Fibroblast of upper back skin (primary cell): ENCODE measurements at places on chromosomes 3 and 15.

- DNase-seq = no peak
These were observed 25.8 kb downstream of the ARHGEF3 start for GRCh38 chr3:56775838-56776555.

DNA sequence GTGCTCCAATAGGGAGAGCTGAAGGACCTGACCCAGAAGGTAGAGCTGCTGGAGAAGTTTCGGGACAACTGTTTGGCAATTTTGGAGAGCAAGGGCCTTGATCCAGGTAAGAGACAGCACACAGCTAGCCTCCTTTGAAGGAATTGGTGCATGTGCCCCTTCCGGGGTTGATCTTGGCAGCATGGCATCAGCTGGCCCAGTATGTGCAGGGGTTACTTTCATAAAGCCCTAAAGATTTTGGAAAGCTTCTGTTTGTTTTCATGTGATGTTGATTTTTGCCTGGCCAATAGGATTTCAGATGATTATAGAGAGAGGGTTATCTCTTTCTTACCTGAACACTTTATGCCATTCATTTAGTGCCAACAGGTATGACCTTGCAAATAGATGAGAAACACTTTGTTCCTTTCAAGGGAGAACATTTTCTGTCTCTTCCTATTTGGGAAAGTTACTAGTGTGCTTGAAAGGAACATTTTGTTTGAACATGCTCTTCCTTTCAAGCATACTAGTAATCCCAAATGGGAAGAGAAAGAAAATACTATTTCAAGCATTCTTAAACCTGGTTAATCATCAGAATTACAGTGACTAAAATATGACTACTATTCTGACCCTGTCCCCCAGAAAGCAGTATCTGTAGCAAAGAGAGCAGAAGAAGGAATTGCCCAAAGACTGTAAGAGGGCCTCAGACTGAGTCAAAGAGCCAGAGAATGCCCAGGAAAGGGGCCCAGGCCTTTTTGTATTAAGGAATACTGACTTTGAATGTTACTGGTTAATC, 7.5 kb downstream of the KNSTRN start:
- no peak for DNase-seq

DNA sequence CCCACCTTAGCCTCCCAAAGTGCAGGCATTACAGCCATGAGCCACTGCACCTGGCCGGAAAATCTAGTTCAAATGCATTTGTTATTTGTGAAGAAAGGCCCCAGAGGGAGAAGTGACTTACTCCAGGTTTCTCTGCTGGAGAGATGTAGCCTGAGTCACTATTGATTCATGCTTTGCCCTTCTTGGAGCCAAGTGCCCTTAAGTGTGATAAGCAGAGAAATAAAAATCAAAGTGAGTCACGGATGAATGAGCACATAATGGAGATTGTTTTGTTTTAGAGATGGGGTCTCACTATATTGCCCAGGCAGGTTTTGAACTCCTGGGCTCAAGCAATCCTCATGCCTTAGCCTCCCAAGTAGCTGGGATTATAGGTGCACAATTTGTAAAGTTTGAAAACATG, 33.1 kb downstream of the CDC25A start:
- DNase-seq = peak; percentile 60

- DNase-seq = peak; percentile 89
These were observed 78.9 kb upstream of the DPH6 start for GRCh38 chr15:35624881-35625280.

DNA sequence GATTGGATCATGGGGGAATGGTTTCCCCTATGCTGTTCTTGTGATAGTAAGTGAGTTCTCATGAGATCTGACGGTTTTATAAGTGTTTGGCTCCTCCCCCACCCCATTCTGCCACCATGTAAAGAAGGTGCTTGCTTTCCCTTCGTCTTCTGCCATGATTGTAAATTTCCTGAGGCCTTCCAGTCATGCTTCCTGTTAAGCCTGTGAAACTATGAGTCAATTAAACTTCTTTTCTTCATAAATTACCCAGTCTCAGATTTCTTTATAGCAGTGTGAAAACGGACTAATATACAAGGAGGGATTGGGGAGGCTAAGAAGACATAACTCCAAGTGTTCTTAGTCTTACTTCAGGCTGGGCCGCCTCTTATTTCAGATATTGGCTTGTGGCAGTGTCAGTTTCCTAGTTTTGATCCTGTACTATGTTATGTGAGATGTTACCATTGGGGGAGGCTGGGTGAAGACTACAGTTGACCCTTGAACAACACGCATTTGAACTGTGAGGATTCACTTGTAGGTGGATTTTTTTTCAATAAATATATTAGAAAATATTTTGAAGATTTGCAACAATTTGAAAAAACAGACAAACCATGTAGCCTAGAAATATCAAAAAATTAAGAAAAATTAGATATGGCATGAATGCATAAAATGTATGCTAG, 44.9 kb downstream of the NMD3 start:
- DNase-seq = no peak

DNA sequence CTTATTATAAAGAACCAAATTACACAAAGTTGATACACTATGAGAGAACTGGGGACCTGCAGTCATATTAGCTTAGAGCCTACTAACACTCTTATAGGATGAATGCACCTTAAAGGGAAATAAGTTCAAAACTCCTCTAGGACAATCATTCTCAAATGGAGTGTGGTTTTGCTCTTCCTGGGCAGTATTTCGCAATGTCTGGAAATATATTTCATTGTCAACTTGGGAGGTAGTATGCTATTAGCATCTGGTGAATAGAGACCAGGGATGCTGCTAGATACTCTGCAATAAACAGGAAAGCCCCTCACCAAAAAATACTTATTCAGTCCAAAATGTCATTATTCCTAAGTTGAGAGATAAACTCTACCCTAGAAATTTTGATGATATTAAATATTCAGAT, 451.4 kb upstream of the ARPP21 start:
- DNase-seq = peak; percentile 20

- DNase-seq = no peak
These were observed 48.4 kb downstream of the AGTR1 start for GRCh38 chr3:148746053-148746452.

DNA sequence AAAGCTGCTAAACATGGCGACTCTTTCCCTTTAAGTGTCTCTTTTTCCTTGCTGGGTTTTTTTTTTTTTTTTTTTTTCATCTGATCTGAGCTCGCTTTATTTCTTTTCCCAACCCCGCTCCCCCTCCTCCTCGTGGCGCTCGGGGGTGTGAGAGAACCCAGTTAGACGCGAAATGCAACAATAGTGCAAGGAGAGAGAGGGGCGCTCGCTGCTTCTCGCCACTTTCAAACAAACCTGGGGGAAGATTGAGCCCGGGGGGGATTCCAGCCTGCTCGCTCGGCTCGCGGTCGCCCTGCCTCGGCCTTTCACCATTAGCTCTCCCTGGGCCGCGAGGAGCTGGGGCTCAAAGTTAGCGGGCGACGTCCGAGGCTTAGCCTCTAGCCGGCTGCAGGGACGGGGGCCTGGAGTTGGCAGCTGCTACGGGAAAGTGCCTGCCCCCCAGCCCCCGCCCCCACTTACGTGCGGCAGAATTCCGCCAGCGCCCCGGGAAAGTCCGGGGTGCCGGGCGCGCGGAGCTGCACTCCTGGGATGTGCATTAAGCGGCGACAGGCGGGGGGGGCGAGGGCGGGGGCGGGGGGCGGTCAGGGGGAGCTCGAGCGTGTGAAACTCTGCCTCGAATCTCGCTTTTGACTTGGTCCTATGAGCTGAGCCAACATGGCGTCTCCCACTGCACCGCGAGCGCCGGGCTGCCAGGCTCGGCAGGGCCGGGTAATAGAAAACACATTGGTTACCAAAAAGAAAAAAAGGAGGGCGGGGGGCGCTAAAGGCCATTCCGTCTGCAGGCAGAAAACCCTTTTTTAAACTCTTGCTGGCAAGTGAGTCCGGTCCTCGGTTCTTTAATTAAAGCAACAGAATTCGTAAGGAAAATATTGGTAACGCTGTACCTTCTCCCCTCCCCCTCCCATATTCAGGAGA, 10.4 kb downstream of the NR2F2 start:
- peak; percentile 65 for DNase-seq

DNA sequence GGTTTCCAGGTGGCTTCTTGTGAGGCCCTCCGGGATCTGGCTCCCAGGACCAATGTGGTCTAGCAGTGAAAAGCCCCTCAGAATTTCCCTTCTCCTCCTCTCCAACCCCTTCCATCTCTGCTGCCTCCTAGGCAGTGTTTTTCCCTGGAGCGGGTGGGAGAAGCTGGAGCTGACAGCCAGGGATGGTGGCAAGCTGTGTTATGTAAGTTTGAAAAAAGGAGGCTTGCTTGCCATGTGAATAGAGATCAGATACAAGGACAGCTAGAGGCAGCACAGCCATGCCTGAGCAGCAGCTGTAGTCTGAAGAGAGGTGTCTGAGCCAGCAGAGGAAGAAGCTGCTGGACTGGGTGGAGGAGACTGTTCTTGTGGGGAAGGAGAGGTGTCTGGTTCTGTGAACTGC, 20.6 kb downstream of the SNAPC5 start:
- no peak for DNase-seq

GRCh38 chr15:90870354-90871138, 2.2 kb downstream of the FURIN start:
- DNase-seq = no peak

GRCh38 chr3:10417847-10418246, 87.5 kb downstream of the ATP2B2 start:
- DNase-seq = peak; percentile 31

DNA sequence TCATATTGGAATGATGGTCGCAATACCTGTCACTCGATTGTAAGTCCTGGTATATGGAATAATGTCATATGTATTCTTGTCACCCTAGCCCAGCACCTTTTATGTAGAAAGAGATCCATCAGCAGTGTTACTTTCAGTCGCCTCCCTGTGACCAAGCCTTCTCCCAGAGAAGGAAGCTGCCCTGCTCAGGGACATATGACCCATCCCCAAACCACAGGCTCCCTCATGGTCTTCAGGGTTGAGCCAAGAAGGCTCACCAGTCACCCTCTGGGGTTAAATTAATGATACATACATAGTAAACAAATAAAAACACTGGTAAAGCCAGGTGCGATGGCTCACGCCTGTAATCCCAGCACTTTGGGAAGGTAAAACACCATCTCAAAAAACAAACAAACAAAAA, 4.6 kb upstream of the MFGE8 start:
- DNase-seq = no peak

- DNase-seq = peak; percentile 86
These were observed 94.3 kb upstream of the C3orf80 start for GRCh38 chr3:160130950-160131349.

DNA sequence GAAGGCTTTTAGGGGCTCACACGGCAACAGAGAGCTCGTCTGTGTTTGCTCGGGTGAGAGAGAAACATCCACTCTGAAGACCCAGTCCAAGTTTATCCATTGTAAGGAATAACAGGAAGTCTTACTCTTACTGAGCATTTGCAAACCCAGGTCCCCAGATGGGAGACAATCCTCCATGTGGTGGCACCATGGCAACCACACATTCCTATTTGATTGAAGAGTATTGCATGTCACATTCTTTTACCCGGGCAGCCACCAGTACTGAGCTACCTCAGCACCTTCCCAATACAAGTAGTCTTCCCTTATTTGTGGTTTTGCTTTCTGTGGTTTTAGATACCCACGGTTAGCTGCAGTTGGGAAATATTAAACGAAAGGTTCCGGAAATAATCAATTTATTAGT, 302.9 kb upstream of the RASGRP1 start:
- peak; percentile 72 for DNase-seq

DNA sequence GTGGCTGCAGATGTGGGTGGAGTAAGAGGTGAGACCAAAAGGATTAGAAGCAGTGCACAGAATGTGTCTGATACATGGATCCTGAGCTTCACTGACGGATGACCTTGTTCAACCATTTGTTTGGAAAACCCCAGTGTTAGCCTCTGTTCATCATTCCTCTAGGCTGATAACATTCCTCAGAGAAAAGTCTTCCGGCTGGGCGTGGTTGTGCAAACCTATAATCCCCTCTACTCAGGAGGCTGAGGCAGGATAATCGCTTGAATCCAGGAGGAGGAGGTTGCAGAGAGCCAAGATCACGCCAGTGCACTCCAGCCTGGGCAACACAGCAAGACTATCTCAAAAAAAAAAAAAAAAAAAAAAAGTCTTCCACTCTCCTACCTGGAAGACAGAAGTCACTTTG, 23.1 kb upstream of the CHD2 start:
- DNase-seq = no peak

GRCh38 chr3:104987859-104988258, 378.9 kb upstream of the ALCAM start:
- DNase-seq = no peak

GRCh38 chr3:6994081-6994668, 133.3 kb downstream of the GRM7 start:
- no peak for DNase-seq

DNA sequence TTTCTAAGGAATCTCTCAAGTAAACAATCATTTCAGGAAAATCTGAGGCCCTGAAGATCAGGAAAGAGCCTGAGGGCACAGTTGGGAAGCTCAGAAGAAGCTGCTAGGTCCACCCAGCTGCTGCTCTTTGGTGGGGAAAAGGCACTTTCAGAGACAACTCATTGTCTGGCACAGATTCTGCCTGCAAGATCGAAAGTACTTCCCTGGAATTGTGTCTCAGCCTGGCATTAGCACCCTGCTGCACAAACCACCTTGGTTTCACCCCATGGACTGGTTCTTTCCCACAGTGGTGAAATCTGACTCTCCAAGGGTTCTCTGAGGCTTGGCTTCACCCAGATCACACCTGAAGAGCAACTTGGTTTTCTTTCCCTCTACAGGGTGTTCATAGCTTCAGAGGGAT, 18.7 kb downstream of the THRB start:
- DNase-seq = no peak

DNA sequence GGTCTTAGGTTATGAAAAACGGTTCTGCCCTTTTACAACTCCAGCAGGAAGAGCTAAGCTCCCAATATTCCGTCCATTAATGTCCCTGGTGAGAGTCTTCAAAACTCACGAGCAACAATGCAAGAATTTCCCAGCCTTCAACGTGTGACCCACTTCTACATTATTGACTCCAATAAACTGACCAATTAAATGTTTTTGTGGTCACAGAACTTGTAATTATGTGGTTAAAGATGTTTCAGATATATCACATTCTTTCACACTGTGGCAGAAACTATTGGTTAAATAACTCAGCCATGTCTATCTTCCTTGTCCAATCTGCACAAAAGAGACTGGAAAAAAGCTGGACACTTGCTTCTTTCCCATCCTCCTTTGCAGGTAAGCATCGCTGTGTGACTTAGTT, 286.6 kb upstream of the ADAMTS9 start:
- DNase-seq = no peak

DNA sequence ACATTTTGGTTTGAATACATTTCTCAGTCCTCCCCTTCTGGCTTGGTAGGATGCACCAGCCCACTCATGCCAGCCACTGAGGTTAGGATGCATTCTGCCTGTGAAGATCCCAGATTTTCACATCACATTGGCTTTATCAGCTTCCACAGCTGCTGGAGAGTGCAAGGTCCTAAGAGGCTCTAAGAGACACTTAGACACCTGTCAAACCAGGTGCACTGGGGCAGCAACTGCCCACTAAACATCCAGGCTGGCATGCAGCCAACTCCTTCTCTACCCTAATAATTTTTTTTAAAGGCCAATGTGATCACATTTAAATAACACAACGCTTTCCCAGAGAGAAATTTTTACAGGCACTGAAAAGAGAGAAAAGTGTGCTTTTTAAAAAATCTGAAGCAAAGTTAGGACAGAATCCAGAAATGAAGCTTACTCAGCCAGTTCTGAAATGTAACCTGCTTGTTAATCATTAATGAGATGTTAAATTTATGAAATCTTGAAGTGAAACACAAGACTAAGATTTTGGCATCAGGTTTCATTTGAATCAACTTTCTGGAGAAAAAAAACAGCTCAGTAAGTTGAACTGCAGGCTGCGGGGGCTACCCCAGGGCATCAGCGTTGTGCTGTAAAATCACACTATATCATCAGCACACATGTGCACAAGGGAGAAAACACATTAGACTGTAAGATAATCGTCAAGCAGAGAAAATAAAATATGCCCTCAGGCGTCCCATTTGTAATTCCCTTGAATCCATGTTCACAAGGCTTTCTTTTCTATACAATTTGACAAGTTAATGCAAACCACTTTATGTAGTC, 312.9 kb downstream of the ZBBX start:
- no peak for DNase-seq
